Osteoblast (primary cell): ENCODE measurements at places on chromosomes 2 and 18. TPM values are rescaled to one million over a fixed set of nuclear protein-coding genes. Genes with fewer than 3 reads are reported as not detected.

DNA sequence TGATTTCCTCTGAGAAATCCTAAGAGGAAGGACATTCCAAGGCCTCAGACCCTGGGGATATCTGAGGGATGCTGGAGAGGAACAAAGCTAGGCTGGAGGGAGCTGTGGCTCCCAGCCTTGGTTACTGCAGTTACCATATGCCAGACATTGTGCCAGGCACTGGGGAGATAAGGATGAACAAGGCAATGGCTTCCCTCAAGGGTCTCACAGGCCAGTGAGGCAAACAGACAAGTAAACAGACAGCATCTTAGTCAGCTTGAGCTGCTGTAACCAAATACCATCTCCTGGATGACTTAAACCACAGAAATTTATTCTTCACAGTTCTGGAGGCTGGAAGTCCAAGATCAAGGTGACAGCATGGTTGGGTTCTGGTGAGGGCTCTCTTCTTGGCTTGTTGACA is 91.8 kb downstream of the SKA1 start:
- H3K36me3 ChIP-seq = no peaks in the 10 kb centered on the region
- no peaks in the 10 kb centered on the region for H3K27me3 ChIP-seq

DNA sequence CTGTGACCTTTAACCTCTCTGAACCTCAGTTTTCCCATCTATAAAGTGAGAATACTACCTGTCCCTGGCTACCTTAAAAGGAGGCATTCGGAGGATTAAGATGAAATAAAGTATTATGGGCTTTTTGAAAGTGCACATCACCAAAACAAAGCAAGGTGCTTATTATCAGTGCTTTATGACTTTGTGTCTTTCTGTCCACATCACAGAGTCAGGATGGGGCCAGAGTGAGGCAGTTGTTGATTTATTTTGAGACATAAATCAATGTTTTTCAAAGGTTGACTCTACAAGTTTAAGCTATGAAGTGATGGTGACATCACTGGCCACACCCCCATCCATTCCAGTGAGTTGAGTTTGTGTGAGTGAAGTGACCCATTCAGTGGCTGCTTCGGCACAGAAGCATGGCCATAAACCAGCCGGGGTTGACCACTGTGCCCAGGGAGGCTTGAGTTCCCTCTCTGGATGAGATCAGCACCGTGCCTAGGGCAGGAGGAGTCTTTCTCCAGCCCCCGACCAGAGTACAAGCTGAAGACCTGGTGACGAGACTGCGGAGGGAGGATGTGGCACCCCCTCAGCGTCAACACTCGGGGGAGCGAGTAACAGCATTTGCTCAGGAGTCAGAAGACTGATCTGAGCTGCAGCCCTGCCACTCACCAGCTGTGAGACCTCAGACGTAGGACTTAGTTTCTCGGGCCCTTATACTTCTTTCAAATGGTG is 89.0 kb upstream of the PPP1CB start:
- peak overlapping the region; percentile 75 for H3K27ac ChIP-seq
- H3K36me3 ChIP-seq = no peaks in the 10 kb centered on the region
- peaks cover 48% of the 10 kb centered on the region for H3K4me1 ChIP-seq
- H3K27me3 ChIP-seq = no peaks in the 10 kb centered on the region

VWC2L gene
- not detected in 2 replicates for total RNA-seq

DNA sequence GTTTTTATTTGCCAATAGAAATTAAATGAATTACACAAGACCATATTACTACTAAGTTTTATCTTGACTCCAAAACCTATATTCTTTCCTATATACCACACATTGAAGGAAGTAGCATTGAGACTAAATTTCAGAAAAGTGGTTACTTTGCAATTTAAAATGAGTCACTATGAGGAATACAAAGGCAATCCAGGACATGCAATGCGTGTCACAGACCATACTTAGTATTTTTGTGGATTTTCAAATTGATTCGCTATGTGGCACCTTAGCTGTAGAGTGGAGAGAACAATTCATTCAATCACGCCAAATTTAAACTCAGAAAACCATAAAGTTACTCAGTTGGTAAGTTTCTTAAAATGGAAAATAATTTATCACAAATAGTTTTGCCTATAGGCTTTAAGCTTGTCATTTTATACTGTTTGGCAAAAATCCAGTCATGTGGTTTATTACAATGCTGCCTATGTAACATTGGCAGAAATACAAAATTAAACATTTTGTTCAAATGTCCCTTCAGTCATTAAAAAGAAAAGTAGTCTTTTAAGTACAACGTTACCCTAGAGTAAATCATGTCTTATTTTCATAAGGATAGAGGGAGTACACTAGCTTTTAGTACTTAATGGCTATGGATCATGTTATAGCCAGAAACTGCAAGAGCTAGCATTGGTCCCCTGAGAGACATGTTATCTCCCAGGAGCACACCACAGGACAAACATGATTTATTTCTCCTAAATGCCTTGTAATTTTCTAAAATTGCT is 222.8 kb upstream of the CDH7 start:
- H3K4me3 ChIP-seq = no peak overlapping the region
- H3K4me1 ChIP-seq = no peaks in the 10 kb centered on the region
- DNase-seq = no peak
- no peaks in the 10 kb centered on the region for H3K27me3 ChIP-seq
- no peak overlapping the region for H3K27ac ChIP-seq

DNA sequence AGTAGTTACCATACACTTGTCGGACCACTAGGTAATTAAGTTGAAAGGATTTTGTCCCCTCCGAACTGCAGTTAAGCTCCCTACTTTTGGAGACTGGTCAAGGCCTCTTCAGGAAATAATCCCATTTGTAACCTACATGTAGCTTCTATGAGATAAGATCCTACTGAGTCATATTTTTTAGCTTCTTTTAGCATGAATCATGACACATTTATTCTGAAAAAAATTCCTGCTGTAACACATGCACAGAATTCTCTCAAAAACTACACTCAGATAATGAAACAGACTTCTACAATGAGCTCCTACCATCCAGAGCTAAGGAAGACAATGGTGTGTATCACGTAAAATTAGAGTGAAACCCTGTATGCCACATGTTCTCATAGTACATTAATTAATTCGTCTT is 100.7 kb upstream of the CCDC195 start:
- peaks cover 63% of the 10 kb centered on the region for H3K36me3 ChIP-seq
- peaks cover 32% of the 10 kb centered on the region for H3K4me1 ChIP-seq
- no peaks in the 10 kb centered on the region for H3K27me3 ChIP-seq
- peak; percentile 78 for DNase-seq
- H3K4me3 ChIP-seq = no peak overlapping the region

HRH4 gene
- total RNA-seq = under 0.01 TPM in 2 replicates

- H3K36me3 ChIP-seq = no peaks in the 10 kb centered on the region
- H3K27me3 ChIP-seq = no peaks in the 10 kb centered on the region
These were observed 110.0 kb downstream of the MYCN start for GRCh38 chr2:16050261-16050907.

EIPR1 gene
- total RNA-seq = 16.8 and 17.7 TPM in 2 replicates

GRCh38 chr2:64617631-64618151 is 36.0 kb downstream of the SERTAD2 start:
- no peaks in the 10 kb centered on the region for H3K36me3 ChIP-seq
- no peaks in the 10 kb centered on the region for H3K27me3 ChIP-seq
- no peak overlapping the region for H3K27ac ChIP-seq
- no peak overlapping the region for H3K4me3 ChIP-seq

- H3K27ac ChIP-seq = no peak overlapping the region
- H3K4me3 ChIP-seq = no peak overlapping the region
- peaks cover 31% of the 10 kb centered on the region for H3K27me3 ChIP-seq
These were observed 10.4 kb downstream of the CIB4 start for GRCh38 chr2:26630669-26631360.

GRCh38 chr2:9753276-9753600 is 90.0 kb upstream of the TAF1B start:
- H3K27ac ChIP-seq = peak overlapping the region; percentile 88
- DNase-seq = peak; percentile 98
- no peaks in the 10 kb centered on the region for H3K27me3 ChIP-seq
- no peaks in the 10 kb centered on the region for H3K36me3 ChIP-seq
- H3K4me1 ChIP-seq = peaks cover 32% of the 10 kb centered on the region
- peak overlapping the region; percentile 61 for H3K4me3 ChIP-seq

DNA sequence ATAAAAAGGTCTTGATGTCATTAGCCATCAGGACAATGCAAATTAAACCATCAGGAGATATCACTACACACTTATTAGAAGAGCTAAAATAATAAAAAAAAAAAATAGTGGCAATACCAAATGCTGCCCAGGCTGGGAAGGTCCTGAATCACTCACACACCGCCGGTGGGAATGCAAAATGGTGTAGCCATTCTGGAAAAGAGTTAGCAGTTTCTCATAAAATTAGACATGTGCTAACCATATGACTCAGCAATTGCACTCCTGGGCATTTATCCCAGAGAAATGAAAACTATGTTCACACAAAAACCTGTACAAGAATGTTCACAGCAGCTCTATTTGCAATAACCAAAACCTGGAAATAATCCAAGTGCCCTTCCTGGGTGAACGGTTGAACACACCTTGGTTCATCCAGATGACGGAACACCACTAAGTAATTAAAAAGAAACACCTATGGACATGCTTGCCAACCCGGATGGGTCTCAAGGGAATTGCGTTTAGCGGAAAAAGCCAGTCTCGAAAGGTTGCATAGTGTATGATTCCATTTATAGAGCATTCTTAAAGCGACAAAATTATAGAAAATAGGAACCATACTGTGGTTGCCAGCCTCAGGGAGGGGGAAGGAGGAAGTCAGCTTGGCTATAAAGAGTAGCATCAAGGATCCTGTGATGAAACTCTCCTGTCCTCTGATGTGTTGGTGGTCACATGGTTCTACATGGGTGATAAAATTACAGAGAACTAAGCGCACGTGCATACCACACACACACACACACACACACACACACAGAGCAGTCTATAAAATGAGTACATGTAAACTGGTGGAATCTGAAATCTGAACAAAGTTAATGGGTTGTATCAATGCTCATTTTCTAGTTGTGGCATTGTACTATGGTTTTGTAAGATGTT is 4.6 kb downstream of the MBP start:
- peaks cover 18% of the 10 kb centered on the region for H3K4me1 ChIP-seq
- peak overlapping the region; percentile 25 for H3K4me3 ChIP-seq
- DNase-seq = peak; percentile 79
